ENCODE measurements at places on chromosomes 6 and 20. TPM values are rescaled to one million over a fixed set of nuclear protein-coding genes. Genes with fewer than 3 reads are reported as not detected.
A peak's percentile ranks its signal among the peaks of the same experiment; 100 is the strongest.

The RIMS4 gene
- 0.47 TPM for total RNA-seq

The BANF2 gene
- total RNA-seq, result not detected

The PKIB gene
- total RNA-seq, result not detected

The SPAG4 gene
- 5.5 TPM for total RNA-seq

The CNR1 gene
- total RNA-seq, result 1.7 TPM

The POPDC3 gene
- 39.3 TPM for total RNA-seq

The TNF gene
- total RNA-seq, result not detected

The C20orf204 gene
- total RNA-seq, result 0.07 TPM

The AVP gene
- not detected for total RNA-seq

- DNase-seq, result no peak
Measured at GRCh38 chr6:16752206-16752866, 8.9 kb downstream of the ATXN1 start.

GRCh38 chr20:16615199-16615598 is 42.0 kb upstream of the KIF16B start:
- no peak for DNase-seq

DNA sequence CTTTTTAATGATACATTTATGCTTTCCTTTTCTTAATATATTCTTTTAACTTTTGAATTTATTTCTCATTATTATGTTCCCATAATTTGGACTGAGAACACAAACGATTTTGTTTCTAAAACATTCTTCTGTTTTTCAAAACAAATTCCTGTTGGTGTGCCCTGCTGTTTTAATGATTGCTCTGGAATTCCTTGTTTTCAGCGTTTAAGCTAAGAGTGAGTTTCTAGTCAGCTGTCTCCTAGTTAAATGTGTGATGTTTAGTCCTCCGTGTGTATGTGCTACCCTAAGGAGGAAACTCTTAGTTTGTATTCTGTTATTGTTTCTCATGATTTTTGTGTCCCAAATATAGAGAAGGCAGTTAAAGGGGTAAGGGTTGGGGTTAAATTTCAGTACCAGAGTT is 306.1 kb upstream of the RGS17 start:
- no peak for DNase-seq

DNA sequence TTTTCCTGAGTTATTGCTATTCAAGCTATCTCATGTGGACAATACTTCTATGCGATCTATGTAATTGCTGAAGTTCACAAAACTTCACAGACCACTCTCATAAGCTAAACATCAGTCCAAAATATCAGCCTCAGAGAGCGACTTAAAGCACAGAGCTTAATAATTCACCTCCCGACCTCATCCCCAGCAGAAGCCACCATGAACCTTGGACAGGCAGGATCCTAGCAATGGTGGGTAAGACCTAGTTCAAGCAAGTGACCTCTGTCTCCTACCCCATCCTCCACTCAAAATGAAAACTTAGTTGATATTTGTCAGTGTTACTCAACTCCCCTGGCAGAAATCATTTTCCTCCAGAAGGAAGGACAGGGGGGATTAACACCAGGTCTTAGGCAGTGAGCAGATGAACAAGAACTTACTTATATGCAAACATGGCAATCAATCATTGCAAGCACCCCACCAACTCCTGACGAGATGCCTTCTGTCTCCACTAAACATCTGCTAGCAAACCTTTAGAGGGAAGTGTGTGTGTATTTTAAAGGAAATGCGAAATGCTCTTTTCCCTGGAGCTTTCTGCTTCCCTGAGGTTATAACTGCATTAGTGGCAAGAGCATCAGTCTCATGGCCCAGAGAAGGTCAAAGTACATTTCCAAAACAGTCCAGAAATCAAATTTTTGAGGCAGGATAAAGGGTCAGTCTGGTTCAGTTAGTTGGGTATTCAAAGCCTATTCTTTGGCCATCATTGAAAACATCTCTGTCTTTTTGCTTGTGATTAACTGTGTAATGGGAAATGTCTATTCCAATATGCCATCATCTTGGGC is 90.0 kb downstream of the SLC22A23 start:
- no peak for DNase-seq

- DNase-seq, result no peak
Measured at GRCh38 chr6:108435391-108435790, 125.3 kb upstream of the FOXO3 start.

- DNase-seq, result peak; percentile 76
Measured at GRCh38 chr6:1787894-1788293, 178.2 kb downstream of the FOXC1 start.

GRCh38 chr6:52532457-52532856 is 44.4 kb downstream of the TRAM2 start:
- no peak for DNase-seq

DNA sequence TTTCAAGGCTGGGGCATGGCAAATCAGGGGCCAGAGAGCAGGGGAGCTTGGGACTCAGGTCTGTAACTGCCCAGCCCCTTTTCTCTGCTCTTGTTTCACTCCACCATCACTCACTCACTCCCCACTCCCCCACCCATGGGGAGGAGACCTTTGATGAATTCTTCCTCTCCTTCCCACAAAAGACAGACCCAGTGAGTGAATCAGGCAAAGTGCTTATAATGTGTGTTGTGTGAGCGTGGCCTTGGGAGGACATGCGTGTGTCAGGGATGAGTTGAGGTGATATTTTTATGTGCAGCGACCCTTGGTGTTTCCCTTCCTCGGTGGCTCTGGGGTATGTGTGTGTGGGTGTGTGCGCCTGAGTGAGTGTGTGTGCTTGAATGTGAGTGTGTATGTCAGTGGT is 1.0 kb upstream of the CUL9 start:
- DNase-seq, result no peak

- no peak for DNase-seq
Measured at GRCh38 chr20:23039136-23039875, 4.2 kb downstream of the SSTR4 start.

- no peak for DNase-seq
Measured at GRCh38 chr6:14487625-14488024, 370.1 kb downstream of the CD83 start.

- DNase-seq, result no peak
Measured at GRCh38 chr6:163085426-163085825, 329.1 kb upstream of the QKI start.

- DNase-seq, result no peak
Measured at GRCh38 chr6:104710543-104711335, 149.0 kb downstream of the HACE1 start.

GRCh38 chr6:41573276-41573675 is 27.1 kb downstream of the FOXP4 start:
- no peak for DNase-seq
